ELR (cell line): ENCODE measurements at places on chromosomes 16 and 17.

DNA sequence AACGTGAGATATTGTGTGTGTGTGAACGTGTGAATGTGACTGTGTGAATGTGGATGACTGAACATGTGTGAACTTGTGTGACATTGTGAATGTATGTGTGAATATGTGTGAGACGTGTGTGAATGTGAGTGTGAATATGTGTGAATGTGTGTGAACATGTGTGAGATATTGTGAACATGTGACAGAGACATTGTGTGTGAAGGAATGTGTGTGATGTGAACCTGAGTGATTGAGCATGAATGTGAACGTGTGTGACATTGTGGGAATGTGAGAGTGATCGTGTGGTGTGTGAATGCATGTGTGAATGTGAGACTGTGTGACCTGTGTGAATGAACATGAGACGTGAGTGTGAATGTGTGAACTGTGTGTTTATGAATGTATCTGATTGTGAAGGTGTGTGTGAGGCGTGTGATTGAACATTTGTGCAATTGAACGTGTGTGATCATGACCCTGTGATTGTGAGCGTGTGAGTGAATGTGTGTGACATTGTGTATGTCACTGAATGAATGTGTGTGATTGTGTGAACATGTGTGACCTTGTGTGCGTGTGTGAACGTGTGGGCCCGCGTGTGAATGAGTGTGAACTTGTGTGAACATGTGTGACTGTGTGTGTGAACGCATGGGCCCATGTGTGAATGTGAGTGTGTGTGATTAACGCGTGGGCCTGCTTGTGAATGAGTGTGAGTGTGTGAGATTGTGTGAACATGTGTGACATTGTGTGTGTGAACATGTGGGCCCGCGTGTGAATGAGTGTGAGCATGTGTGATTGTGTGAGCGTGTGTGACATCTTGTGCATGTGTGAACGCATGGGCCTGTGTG is 23.2 kb upstream of the GSE1 start:
- no peak for DNase-seq

GRCh38 chr17:7147772-7148171 is 31.4 kb downstream of the ASGR1 start:
- peak; percentile 20 for DNase-seq

DNA sequence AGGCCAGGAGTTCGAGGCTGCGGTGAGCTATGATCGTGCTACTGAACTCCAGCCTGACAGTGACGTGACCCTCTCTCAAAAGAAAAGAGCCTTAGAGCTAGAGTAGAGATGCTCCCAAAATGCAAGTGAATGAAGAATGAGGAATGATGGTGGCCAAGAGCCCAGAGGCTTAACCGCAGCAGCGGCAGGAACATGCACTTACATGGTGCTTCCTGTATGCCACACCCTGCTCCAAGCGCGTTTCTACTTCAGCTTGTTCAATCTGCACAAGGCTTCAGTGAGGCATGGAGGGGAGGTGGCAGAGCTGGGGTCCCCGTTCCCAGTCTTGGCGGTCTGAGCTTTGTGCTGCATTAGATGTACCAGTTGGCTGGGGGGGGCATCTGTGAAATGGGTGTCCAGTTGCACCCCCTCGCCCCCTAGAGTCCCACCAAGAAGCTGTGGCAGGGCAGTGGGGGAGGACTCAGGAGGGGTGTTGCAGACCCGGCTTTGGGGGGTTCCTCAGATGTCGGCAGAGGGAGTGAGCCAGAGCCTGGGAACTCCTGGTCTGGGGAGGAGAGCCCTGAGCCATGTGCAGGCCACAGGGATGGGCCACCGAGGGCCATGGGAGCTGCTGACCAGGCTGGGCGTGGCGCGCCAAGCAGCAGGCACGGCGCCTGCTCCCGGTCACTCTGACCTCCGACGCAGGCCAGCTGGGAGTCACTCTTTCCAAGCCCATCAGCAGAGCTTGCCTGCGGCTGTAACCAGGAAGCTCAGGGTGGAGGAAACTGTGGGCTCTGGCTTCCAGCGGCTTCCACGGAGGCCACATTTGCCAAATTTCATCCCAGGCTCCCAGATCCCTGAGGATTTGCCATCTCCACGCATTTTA is 260.1 kb downstream of the PARN start:
- DNase-seq: peak; percentile 17

DNA sequence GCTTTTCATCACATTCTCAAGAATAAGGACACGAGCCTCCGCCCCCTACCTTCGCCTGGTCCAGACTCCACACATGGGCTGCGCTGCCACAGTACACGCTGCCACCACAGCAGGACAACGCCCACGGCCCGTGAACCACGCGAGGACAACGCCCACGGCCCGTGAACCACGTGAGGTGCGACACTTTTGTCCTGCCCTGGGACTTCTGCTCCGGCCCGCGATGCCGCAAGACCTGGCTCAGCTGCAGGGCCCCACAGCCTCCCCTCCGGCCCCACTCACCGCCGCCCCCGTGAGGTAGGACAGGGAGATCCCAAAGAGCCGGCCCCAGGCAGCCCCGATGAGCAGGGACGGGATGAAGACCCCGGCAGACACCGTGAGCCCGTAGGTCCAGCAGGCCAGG is 5.9 kb upstream of the CCDC154 start:
- DNase-seq: no peak

DNA sequence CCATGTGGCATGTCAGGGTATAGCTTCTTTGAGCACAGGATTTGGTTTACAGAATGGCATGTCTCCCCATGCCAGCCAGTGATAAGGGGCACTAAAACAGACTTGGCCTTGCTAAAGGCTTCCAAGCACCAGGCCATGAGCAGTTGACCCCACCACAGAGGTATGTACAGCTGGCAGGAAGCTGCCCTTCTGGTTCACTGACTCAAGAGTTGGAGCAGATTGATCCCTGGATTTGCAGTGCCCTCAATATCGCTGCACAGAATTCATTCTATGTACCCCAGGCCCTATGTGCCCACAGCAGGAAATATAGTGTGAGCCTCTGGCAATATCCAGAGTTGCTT is 24.3 kb downstream of the HLF start:
- DNase-seq: no peak

GRCh38 chr16:75494184-75494583 is 1.1 kb downstream of the CHST6 start:
- DNase-seq: no peak

DNA sequence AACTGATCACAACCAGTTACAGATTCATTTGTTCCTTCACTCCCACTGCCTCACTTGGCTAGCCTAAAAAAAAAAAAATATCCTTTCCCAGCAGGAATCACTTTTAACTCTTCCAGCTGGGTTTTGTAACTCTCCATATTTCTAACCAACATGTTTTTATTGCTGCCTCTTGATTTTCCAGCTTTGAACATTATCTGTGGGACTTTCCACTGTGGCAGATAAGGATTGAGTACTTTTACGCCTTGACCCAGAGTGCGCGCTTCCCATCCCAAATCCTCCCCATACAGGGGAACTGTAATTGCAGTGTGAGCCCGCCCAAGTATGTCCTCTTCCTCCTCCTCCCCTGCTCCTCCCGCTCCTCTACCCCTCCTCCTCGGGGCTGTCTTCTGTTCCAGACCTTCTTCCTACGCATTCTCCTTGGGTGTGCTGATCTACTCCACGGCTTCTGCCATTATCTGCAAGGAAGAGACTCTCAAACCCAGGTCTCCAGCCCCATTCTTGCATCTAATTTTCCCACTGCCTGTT is 43.4 kb downstream of the CYB5D2 start:
- no peak for DNase-seq

DNA sequence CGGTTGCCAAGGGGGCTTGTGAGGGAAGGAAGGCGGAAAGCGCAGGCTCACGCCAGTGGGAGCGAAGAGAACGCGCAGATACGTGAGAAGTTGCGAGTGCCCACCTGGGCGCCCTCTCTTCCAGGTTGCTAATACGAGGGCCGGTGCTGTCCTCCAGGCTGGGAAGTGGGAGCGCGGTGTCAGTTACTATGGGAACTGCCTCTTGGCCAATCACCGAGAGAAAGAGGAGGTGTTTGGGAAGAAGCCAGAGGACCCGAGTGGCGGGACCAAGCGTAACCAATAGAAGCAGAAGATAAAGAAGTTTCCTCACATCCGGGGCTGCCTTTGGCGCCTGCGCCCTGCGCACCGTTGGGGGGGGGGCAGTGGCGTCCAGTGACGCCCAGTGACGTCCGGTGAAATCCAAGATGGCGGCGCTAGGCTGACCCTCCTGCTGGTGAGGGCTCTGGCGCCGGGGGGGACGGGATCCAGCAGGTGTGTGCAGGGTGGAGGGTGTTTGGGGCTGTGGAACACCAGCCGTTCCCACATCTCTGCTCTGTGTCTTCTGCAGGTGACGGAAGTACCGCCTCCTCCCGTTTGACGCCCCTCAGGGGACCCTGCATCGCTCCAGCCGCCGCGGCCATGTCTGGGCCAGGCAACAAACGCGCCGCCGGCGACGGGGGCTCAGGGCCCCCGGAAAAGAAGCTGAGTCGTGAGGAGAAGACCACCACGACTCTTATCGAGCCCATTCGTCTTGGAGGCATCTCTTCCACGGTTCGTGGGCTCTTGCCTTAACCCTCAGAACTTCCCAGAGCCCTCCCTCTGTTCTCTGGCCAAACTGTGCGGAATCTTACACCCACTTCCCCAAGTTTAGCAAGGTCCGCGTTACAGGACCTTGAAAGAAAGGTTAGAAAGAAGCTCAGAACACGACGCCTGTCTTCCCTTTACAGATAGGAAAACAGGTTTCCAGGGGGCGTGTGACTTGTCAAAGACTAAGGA is at the start of the genes CFAP119 and RNF40:
CFAP119 (minus strand) TSS at position 135 of the 975 bp plus-strand sequence. CDS start 314 bp downstream, outside the sequence.
RNF40 (plus strand) TSS at position 395 of the 975 bp plus-strand sequence; CDS start at position 619, 224 bp downstream.
- peak; percentile 98 for DNase-seq

DNA sequence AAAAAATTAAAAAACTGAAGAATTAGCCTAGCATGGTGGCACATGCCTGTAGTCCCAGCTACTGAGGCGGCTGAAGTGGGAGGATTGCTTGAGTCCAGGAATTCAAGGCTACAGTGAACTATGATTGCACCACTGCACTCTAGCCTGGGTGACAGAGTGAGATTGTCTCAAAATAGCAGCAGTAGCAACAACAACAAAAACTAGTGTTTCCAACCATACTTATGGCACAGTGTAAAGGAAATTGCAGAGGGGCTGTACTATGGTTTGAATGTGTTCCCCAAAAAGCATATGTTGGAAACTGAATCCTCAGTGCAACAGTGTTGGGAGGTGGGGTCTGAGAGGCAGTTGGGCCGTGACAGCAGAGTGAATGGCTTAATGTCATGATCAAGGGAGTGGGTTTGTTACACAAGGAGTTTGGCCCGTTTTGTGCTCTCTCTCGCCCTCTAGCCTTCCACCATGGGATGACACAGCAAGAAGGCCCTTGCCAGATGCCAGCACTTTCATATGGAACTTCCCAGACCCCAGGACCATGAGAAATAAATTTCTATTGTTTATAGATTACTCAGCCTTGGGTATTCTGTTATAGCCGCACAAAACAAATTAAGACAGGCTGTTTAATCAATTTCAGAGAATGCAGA is 70.0 kb downstream of the PGS1 start:
- no peak for DNase-seq

- DNase-seq: peak; percentile 41
Measured at GRCh38 chr17:77045441-77046041, 95.2 kb upstream of the SEC14L1 start.

DNA sequence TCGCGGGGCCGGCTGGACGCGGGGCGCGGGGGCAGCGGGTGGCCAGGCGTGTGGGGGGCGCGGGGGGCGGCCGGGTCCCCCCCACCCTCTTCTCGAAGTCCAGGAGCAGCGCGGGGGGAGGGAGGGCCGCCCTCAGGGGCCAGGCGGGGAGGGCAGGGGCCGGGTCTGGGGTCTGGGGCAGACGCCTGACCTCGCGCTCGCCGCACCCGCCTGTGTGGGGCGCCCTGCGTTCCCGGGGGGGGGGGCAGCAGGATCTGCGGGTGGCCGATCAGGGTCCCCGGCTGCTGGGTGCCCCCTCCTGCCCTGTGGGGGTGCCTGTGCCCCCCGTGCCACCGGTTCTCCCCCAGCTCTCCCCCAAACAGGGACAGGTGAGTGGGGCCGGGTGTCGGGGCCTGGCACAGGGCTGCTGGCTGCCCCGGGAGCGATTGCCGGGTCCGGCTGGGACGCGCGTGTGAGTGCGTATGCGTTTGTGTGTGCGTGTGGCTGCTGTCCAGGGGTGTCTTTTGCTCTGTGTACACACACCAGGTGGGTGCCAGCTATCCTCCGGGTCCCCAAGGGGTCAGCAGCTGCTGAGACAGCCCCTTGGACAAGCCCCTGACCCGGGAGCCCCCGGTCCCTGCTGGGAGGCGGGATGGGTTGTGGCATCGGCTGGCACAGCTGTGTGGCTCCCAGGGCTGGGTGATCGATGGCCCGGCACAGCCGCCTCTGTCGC is 663 bp downstream of the PRR35 start:
- no peak for DNase-seq

GRCh38 chr16:718389-718788 is 2.6 kb upstream of the ANTKMT start:
- no peak for DNase-seq

- no peak for DNase-seq
Measured at GRCh38 chr16:73725156-73725555, 571.5 kb upstream of the PSMD7 start.

- DNase-seq: no peak
Measured at GRCh38 chr17:59641799-59642484, 22.2 kb downstream of the CLTC start.

GRCh38 chr16:25614716-25615265 is 77.0 kb upstream of the HS3ST4 start:
- DNase-seq: no peak

DNA sequence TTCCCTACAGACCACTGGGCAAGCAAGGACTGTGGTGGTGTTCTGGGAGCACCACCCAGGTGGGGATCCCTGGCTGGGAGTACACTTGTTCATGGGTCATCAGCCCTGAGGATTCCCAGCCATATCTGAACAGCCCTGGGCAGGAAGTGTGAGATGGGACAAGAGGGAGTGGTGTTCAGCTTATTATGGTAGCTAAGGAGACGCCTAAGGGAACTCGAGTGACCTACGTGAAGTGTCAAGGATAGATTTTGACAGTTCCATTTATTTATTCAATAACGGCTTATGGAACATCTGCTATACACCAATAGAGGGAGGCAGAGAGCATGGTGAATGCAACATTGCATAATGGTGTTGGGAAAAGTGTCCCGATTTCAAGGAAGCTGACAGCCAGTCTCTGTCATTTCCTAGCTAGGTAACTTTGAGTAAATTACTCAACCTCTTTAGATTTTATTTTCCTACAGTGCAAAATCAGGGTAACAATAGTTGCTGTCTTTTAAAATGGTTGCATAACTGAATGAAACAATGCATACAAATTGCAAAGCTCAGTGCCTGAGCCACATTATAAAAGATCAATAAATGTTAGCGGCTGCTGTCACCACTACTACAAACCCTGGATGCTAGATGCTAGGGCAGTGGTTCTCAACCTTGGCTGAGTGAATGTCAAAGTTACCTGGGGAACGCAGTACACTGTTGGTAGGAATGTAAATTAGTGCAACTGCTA is 534.1 kb downstream of the GRIN2A start:
- peak; percentile 30 for DNase-seq

- peak; percentile 49 for DNase-seq
Measured at GRCh38 chr17:74368341-74369081, 1.2 kb downstream of the GPR142 start.

GRCh38 chr17:33291248-33292200 is 1.6 kb downstream of the ASIC2 start:
- no peak for DNase-seq

DNA sequence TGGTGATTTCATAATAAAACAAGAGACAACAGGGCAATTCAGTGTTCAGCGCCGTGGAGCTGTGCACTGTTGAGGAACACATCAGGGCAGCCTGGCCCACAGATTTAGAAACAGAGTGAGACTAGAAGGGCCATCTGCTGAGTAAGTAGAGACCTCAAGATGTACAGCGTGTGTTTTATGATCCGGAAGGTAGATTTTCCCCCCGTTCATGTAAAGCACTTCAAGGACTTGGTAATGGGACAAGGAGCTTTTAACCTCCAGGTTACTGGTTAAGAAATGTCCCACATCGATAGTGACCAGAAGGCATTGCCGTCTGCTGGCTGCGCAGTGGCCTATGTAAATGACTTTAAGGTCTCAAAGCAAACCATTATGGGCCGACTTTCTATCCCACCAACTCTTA is 1057.7 kb upstream of the EEF2KMT start:
- no peak for DNase-seq
